ENCODE measurements at places on chromosomes 16 and 17.

DNA sequence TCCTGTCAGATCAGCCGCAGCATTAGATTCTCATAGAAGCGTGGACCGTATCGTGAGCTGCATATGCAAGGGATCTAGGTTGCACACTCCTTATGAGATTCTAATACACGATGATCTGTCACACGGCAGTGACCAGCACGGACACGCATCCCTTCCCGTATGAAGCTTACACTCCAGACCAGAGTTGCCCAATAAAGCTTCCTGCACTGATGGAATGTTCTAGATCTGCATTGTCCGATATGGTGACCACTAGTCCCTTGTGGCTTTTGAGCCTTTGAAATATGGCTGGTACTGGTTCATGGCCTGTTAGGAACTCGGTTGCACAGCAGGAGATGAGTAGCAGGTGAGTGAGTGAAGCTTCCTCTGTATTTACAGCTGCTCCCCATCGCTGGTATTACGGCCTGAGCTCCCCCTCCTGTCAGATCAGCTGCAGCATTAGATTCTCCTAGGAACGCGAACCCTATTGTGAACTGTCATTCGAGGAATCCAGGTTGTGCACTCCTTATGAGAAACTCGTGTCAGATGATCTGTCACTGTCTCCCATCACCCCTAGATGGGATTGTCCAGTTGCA lies 49.8 kb upstream of the ZCCHC14 start:
- DNase-seq, result no peak

GRCh38 chr17:74601944-74602572 lies 10.0 kb upstream of the CD300LD start:
- no peak for DNase-seq

DNA sequence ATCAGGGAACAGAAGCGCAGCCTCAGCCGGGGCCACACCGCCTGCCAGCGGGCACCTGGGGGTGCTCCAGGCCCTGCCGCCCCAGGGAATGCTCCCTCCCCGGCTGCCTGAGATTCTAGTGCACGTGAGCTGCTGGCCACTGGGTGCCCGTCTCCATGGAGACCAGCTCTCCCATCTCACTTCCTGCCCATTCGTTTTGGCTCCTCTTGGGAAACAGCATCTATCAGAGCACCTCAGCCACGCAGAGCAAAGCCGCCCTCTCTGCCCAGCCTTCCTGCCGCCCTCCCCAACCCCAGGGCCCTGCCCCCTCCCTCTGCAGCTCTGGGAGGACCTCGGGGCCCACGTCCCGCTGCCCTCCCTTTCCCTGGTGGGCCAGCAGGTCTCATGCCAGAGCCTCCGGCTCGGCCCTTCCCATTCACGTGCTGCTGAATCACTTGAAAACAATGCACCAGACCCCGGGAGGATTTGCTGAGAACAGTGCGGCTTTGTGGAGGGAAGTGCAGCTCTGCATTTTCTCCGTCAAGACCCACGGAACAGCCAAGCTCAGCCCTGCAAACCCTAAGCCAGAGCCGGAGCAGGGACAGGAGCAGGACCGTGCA lies 19.4 kb downstream of the CEP295NL start:
- DNase-seq, result peak; percentile 94

- DNase-seq, result no peak
Measured at GRCh38 chr17:43363181-43363925, 35.4 kb upstream of the ARL4D start.

GRCh38 chr17:35791681-35792350 lies 3.6 kb downstream of the MMP28 start:
- no peak for DNase-seq
